ENCODE measurements at places on chromosomes 1 and 21.

GRCh38 chr21:35503671-35504070 lies 454.6 kb upstream of the RUNX1 start:
- no peak for DNase-seq

- no peak for DNase-seq
Measured at GRCh38 chr1:111920221-111921024, 69.0 kb downstream of the KCND3 start.

DNA sequence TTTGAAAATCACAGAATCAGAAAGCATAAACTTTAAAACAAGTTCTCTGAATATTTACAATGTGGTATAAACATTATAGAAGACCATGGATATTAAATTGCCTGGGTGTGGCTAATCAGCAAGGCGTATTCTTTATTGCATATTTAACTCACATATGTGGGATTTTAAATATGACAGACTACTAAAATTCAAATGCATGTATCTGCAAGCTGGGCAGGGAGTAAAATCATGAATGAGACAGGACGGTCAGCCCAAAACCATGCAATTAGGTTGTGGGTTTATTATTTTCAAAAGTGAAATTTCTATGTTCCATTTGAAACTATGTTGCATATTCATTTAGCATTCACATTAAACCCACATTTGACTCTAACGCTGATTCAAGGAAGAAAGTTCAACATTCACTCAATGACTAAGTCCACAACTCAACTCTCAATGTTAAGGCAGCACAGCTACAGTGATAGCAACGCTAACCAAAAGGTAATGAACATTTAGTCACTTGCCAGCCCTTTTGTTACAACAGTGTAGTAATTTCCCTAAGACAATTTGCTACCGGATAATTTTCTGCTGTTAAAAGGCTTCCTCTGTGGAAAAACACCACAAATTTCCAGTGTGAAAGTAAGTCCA lies 6.3 kb upstream of the SYNJ1 start:
- no peak for DNase-seq

DNA sequence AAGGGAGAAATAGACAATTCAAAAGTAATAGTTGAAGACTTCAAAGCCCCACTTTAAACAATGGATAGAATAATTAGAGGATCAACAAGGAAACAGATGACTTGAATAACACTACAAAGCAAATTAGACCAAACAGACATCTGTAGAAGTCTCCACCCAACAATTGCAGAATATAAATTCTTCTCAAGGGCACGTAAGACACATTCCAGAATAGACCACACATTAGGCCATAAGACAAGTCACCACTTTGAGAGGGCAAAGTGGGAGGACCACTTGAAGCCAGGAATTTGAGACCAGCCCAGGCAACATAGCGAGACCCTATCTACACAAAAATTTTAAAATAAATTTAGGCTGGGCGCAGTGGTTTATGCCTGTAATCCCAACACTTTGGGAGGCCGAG lies 20.5 kb upstream of the RNF186 start:
- DNase-seq, result no peak

DNA sequence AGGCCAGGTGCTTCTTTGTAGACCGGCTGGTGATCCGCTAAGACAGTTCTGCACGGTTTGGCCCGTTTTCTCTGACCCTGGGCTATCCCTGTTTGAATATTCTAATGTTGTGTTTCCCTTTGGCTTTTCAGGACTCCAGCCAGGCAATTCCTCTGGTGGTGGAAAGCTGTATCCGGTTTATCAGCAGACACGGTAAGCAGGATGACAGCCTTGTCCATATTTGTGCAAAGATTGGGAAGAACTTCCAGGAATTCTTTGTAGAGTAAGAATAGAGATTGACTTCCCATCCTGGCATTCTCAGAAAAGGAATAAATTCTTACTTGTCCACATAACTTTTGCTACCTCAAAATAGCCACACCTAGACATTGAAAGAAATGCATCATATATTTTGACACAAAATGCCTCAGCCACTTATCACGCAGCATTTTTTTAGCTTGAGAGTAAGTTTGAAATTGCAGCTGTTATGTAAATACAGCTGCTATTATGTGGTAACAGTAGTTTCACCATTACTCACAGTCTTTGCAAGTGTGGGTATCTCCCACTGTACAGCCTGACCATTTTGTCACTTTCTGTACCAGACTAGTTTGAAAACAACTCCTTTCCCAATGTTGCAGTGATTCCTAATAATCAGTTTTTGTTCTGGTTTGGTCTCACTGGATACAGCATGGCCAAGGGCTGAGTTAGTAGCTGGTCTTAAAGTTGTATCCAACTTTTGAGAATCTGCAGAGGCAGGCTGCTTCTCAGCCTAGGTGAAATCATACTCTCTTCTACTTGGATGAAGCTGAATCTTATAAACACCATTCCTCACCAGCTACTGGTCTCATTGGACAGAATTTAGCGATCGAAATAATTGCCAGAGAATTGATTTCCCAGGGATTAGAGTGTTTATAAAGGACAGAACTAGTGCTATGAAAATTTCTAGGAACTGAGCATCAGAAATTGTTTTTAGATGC lies 40.0 kb upstream of the IKBKE start:
- no peak for DNase-seq

DNA sequence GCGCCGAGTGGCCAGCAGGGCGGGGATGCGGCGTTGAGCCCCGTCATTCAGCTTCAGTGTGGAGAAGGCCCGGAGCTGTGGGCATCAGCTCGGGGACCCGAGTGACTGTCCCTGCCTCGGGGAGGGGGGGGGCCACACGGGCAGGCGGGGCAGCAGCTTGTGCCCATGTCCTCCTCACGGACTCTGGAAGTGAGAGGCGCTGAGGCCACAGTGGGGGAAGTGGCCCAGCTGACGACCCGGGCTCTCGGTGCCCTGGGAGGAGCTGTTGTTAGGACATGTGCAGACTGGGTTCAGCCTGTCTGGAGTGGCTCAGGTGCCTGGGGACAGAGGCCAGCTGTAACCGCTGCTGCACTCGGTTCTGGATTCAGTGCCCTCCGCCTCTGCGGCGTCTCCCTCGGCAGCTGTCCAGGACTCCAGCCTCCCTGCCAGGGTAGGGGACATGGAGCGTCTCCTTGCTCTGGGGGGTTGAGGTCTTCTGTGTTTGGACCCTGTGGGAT lies 71.1 kb downstream of the SKI start:
- DNase-seq, result no peak

- no peak for DNase-seq
Measured at GRCh38 chr1:221602830-221603229, 139.1 kb downstream of the DUSP10 start.

GRCh38 chr1:206738370-206739366 lies 31.9 kb upstream of the IL19 start:
- DNase-seq, result no peak

- no peak for DNase-seq
Measured at GRCh38 chr1:10765734-10766478, 30.5 kb downstream of the CASZ1 start.

GRCh38 chr1:116808848-116809508 lies 54.7 kb downstream of the CD2 start:
- DNase-seq, result no peak

GRCh38 chr1:205561501-205562203 lies 57.2 kb downstream of the CDK18 start:
- no peak for DNase-seq

DNA sequence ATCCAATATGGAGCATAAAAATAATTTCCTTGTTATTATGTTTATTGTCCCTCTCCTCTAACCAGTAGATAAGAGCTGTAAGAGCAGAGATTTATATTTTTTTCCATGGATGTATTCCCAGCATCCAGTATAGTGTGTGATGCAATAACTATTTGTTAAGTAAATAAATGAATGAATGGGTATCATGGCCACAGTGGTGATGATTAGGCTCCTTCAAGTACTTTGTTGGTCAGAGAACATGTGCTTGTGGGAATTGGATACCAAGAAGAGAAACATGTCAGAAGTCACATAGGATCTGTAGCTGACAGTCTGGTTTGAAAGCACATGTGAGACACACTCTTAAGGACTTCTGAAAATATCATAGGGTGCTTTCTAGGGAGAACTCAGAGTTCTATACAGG lies 588.5 kb downstream of the AGBL4 start:
- DNase-seq, result no peak

GRCh38 chr1:33515112-33515511 lies 42.7 kb downstream of the ZSCAN20 start:
- no peak for DNase-seq

DNA sequence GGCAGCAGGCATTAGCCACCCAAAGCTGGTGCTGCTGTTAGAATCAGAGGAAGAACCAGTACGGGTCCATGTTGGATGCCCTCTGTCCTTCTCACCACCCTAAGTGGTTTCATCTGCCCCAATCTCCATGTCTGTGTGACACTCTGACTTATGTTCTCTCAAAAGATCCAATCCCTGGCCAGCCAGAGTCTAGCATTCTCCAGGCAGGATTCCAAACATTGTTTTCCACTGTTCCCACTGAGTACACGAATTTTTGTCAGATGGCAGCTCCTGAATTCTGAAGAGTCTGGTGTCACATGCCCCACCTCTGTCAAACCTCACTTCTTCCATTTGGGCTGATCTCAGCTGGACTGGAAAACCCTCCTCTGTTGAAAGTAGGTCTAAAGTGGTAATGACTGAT lies 166.0 kb downstream of the DISC1 start:
- DNase-seq, result no peak

All from liver (tissue), 10 donors.